Hindlimb muscle (tissue), 1 donor: ENCODE measurements at places on chromosomes 16 and 17.

DNA sequence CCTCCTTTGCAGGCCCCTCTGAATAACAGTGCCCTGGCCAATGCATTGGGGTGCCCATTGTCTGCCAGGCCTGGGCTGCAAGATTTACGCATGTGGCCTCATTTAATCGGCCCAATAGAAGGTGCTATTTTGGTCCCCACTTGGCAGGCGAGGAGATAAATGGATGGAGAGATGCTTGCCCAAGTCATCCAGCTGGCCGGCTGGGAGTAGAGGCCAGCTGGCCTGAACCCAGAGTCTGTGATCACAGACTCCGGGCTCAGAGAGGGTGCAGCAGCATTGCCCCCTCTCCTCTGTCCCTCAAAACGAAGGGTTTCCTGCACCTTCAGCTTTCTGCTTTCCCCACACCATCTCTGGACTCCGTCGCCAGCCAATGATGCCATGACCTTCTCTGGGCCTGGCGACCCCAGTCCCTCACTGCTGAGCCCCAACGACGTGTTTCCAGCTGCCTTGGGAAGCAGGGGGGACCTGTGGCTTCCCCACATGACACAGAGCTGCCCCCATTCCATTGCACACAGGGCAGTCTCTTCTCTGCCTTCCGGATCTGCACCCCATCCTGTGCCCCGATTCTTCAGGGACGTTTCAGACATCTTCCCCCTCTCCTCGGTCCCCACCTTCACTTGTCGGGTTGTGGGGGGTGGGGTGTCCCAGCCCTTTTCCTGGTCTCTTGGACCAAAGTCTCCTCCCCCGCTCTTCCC, 3.5 kb upstream of the ADGRG1 start:
- no peak for DNase-seq

DNA sequence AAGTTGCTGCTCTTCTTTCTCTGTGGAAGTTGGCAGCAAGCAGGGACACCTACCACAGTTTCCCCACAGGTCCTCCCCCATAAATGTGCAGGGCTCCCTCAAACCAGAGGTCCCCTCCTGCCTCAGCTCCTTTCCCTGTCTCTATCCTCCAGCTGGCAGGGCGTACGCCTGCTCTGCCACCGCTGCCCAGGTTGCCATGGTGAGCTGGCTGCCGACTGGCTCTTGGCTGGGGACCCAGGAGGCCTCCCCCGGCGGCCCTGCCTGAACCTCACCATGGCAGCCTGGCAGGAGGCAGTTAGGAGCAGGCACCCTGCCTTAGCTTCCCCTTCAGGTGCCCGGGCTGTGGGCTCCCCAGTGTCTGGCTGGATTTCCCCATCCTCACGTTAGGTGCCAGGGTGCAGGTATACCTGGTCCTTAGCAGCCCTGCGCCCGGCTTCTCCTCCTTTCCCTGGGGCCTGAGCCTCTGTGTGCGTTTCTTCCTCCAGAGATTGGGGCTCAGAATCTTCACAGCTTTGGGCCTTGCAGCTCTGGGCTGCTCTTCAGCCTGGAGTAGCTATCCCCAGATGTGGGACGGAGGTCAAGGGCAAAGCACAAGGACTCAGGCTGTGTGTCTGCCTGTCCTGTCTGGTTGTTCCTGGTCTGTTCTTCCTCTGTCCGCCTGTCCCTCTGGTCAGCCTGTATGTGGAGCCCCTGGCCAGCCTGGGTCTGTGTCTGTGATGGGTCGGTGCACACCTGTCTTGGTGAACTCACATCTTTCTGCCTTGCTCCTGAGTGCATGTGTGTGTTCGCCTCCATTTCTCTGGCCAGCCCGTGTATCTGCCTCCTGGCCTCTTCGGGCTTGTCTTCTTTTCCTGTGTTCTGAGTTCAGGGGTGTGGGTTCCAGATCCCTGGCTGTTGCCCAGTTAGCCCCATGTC, 15.7 kb downstream of the GJD3 start:
- no peak for DNase-seq

DNA sequence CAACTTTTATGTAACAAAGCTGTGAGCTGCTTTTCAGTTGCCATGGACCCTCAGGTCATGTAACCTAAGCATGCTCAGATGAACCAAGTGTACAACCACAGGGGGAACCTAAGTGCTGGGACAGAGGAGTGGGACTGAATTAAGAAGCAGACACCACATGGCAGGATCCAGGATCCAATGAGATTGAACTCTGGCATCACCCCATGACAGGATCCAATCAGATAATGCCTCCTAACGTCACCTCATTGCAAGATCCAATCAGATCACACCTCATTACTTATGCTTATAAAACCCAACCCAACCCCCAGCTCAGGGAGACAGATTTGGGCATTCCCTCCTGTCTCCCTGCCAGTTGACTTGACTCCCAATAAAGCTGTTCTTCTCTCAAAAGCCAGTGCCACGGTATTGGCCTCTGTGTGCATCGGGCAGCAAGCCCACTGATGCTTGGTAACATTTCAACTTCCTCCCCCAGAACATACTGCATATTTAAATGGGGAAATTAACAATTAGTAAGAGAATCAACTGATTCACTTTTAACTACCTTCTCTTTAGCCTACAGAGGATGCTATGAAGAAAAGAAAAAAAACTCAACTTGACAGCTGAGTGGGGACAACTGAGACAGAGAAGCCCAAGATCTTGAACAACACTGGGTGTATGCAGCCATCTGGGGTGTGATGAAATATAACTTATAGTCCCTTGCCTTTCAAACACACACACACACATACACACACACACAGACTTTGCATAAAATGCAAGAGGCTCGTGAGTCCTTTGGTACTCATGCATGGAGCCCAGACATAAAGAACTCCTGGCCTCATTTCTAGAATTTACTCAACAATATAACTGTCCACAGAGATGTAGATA, 148.4 kb downstream of the SLC39A11 start:
- no peak for DNase-seq

DNA sequence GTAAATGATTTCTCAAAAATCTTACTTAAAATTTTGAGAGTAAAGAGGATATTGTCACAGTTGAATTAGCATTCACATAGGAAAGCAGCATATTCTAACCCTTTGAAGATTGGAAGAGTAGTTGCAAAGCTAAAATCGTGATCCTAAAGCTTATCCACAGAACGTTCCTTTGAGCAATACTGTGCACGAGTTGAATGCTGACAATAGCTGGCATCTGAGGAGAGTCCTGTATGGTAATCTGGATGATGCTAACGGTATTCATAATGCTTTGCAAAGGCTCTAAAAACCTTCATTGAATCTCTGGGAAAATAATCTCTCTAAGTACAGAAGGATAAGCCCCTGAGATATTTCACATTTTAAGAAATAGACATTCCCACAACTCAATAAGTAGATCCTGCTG, 354.6 kb downstream of the CDH8 start:
- DNase-seq: no peak

DNA sequence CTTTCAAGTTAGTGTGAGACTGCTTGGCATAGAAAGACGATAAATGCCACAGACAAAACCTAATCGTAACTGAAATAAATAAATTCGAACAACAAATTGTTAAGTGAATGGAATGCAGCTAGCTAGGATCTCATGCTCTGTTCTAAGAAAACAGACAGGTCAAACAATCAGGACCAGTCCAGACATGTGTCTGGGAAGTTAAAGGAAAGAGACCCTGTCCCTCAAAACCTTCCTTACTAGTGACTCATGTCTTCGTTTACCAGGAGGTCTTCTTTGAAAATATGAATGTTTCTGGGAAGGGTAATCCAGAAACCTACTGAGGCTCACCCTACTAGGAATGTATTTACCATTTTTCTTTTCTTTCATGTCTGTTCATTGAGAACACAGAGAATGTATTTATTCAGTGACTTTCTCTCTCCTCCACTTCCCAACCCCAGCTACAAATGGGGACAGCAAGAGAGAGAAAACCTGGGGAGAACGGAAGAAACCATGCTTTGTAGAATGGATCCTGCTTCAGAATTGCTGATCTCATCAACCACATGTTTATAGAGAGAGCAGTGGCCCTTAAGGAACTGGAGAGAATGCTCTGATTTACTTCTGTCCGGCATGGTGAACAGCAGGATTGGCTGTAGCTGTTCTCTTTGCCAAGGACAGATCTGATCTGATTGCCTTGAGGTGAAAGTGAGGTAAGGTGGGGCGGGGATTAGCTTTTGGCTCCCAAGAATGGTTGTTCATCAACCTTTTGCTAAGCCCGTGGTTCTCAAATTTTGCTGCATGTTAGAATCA, 39.4 kb upstream of the DHX8 start:
- no peak for DNase-seq

- DNase-seq: no peak
Measured at GRCh38 chr17:77116371-77116860, 24.4 kb upstream of the SEC14L1 start.

GRCh38 chr17:4100883-4101756, 41.7 kb downstream of the ZZEF1 start:
- DNase-seq: no peak

GRCh38 chr16:84826558-84826941, 6.8 kb downstream of the CRISPLD2 start:
- DNase-seq: no peak
